Cerebellum (tissue), 4 donors: ENCODE measurements at places on chromosomes 16 and 17. TPM values are rescaled to one million over a fixed set of nuclear protein-coding genes. Genes with fewer than 3 reads are reported as not detected.

Gene RSPRY1
- total RNA-seq = 61.0 TPM

Gene MYL4
- 1.1 TPM for total RNA-seq

Gene ST6GALNAC1
- 0.36 TPM for total RNA-seq

Gene NACA2
- total RNA-seq = not detected

- DNase-seq = no peak
These were observed 84.6 kb upstream of the PMFBP1 start for GRCh38 chr16:72256398-72257066.

DNA sequence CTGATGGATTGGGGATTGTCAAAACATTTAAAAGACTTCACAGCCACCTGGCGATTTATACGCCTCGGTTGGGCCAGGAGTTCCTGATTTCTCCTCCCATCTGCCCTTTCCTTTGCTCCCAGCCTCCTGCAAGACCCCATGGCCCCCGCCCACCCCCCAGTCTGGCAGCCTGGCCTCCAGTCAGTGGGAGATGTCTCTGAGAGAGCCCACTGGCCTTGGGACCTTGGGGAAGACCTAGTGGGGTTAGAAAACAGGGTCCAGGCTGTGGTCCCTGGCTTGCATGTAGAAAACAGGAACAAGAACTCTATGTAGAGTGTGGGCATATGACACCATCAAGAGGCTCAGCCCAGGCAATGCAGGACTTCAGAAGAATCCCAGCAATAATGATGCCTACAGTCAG is 209.4 kb upstream of the C16orf82 start:
- DNase-seq = no peak

GRCh38 chr17:53804437-53804836 is 18.3 kb upstream of the KIF2B start:
- no peak for DNase-seq

DNA sequence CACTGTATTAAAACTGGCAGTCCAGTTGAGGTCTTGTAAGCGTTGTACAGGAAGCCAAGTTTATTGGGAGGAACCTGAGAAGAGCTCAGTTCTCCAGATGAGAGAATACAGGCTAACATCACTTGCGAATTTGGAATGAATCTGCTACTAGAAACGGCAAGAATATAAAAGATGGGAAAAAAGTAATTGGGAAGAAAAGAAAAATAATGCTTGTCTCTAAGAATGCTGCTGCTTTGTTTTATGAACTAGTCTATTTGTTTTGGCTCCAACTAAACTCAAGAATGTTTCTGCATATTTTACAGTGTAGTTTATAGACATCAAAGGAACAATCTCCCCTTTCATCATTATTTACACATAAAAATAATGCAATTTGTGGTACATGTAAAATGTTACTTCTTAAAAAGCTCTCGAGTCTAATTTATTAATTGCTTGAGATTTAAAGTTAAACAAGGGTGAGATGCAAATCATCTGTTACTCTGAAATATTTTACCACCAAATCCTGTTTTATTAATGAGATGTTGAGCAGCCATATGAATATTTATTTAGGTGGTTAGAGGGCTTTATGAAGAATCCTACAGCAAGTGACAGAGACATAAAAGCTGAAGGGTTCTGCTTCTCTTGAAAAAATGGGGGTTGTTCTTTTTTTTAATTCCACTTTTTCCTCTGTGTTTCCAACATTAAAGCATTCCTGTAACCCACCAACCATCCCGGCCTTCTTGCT is 162.1 kb upstream of the AXIN2 start:
- DNase-seq = no peak
